Putamen (tissue), 1 donor: ENCODE measurements at places on chromosomes 3 and 15.

GRCh38 chr3:70393881-70394612 is 81.6 kb upstream of the MDFIC2 start:
- DNase-seq = no peak

DNA sequence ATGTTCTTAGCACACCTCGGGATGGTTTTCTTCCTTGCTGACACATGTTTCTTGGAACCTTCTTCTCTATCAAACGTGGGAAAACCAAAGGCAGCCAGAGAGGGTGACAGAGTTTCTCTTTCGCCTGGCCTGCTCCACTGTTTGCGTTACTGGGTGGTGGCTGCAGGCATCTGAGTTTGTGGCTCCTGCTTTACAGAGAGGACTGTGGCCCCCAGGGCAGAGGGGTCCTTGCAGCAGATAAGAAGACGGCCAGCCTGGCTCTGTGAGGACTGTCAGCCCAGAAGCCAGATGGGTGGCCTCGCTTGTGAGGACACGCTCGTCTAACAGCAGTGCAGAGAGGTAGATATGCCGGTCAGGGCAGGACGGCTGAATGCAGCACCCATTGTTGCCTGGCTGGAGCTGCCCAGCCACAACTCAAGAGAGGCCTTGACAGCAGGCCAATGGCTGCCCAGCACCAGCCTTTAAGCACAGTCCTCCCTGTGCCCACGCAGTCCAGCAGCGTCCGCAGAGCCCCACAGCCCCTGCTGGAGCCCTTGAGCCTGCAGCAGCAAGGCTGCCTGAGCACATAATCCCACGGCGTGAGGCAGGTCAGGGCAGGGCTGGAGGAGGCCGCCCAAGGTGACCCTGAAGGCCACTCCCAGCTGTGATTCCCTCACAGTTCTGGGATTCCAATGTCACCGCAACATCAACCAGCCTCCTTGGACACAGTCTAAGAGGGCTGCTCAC is 15.0 kb upstream of the SPTBN5 start:
- no peak for DNase-seq

GRCh38 chr3:102673271-102674115 is 238.7 kb downstream of the ZPLD1 start:
- DNase-seq = peak; percentile 66

- DNase-seq = no peak
Measured at GRCh38 chr15:41890050-41890690, 3.7 kb downstream of the SPTBN5 start.

DNA sequence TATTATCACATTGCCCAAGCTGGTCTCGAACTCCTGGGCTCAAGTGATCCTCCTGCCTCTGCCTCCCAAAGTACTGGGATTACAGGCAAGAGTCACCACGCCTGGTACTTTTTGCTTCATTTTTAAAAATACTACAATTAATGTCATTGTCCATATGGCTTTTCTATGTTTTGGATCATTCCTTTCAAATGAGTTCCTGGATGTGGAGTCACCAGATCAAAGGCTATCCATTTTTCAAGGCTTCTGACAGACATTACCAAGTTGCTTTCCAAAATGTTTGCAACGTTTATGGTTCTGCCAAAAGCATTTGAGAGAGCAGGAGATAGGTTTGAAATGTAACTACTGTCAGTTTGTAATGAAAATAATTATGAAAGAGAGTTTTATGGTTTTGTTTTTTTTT is 34.2 kb upstream of the BCL2L10 start:
- DNase-seq = no peak

GRCh38 chr3:71206305-71207165 is 377.0 kb downstream of the FOXP1 start:
- no peak for DNase-seq

DNA sequence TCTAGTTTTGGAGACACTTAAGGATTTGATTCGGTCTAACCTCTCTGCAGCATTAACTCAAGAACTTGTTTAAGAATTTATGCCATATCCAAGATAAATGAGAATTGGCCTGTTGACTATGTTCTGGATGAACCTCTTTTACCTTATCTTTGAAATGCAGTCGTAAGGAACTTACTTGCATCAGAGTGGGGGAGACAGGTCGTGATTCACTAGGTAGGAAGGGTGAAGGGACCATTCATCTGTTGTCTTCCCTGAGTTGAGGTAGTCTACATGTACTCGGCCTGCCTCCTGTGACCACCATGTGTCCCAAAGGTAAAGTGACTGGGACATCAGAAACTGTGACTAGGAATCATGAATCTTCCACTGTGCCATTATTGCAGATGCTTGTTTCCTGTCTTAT is 248.0 kb upstream of the P2RY1 start:
- DNase-seq = no peak

GRCh38 chr15:83486363-83486762 is 39.2 kb downstream of the SH3GL3 start:
- no peak for DNase-seq

DNA sequence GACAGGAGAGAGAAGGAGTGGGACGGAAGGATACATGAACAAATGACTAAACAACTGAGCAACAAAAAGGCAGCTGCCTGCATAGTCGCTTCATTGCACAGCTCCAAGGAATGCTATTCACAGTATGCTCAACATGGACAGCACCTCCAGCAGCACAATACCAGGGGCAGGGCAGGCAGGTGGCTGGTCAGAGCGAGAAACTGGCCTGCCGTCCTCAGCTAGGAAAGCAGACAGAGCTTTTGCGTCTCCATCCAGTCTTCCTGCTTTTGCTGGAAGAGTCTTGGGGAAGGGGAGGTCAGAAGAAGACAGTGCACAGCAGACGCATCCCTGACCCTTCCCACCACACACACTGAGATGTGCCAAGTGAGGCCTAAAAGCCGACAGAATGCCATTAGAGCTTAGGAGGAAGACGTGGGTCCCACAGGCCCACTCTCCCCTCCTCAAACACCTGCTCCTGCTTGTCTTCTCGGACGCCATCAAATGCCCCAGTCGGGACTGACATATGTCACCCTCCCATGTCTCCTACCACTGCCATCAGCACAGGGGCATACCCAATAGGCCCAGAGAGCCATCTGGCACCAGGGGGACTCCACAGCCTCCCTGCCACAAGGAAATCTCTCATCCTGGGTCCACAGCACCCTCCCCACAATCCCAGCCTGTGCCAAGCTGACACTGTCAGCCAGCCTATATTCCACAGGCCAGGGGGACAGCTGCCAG is 3.9 kb downstream of the RAB6B start:
- no peak for DNase-seq

GRCh38 chr15:89209057-89209456 is 12.3 kb downstream of the RLBP1 start:
- DNase-seq = no peak

DNA sequence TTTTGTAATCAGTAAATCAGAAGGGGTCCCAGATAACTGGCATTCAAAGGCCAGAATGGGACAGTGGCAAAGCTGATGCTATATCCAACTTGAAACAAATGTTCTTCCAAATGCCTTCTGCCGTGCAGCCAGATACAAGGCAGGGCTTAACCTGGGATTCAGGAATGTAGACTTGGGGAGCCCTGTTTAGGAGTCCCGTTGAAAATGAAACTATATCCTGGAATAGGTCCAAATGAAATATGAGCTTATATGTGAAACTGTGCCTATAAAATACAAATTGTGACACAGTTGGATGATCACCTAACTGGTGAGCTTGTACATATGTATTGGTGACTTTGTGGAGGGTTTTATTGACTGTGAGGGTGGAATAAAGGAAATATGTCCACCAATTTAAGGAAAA is 28.7 kb downstream of the FRMD4B start:
- DNase-seq = no peak

DNA sequence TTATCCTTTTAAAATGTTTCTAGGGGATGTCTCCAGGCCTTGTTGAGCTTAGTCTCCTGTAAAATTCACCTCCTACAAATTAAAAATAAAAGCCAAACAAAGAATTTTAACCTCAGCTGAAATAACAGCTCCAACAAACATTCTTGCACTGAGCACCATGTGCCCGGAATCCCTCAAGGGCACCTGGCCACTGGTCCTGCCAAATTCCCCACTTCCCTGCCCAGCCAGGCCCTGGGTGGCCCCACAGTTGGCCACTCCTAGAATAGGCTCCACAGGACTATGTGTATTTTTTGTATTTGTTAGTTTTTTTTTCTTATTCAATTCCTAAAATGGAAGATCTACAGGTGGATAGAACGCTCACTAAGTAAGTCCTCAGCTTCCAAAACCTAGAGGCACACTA is 33.1 kb upstream of the PLA2G4E start:
- no peak for DNase-seq

GRCh38 chr3:42148982-42149432 is 57.9 kb downstream of the TRAK1 start:
- peak; percentile 96 for DNase-seq

- peak; percentile 52 for DNase-seq
Measured at GRCh38 chr15:58247855-58248842, 110.0 kb downstream of the AQP9 start.

- DNase-seq = peak; percentile 71
Measured at GRCh38 chr3:14288177-14288788, 109.7 kb downstream of the LSM3 start.

DNA sequence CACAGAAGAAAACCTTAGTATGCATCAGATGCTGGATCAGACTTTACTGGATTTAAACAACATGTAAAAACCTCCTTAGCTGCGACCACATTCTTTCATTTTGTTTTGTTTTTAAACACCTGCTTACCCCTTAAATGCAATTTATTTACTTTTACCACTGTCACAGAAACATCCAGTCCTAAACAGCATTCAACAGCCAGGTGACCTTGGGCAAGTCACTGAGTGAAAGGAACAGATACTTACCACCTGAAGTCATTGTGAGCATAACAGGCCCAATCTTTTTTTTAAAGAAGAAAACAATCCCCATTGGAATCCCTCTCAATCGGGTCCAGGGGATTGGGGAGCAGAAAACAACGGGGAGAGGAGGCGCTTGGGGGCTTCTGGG is 390 bp downstream of the STARD5 start:
- DNase-seq = no peak

DNA sequence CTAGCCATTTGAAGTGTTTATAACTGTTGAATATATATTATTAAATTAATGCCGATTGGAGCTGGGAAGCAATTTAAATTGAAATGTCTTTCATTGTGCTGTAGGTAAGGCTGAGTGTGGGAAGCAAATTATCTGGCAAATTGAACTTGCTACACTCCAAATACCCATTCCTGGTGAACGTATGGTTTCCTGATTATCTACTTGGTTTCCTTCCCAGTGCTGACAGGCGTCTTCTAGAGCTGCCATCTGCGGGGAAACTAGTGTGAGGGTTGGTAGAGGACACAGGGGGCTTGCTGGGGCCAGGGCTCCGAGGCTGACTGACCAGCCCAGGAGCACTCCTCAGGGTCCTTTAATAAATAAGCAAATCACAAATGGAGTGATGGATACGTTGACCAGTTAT is 581.4 kb upstream of the LMCD1 start:
- peak; percentile 23 for DNase-seq

GRCh38 chr3:21826416-21826815 is 75.4 kb upstream of the ZNF385D start:
- no peak for DNase-seq

GRCh38 chr3:59481776-59482400 is 432.1 kb upstream of the CFAP20DC start:
- DNase-seq = no peak

GRCh38 chr15:48469271-48469670 is 138.0 kb downstream of the DUT start:
- DNase-seq = no peak

- DNase-seq = no peak
Measured at GRCh38 chr15:74519311-74519710, 21.7 kb upstream of the ARID3B start.

DNA sequence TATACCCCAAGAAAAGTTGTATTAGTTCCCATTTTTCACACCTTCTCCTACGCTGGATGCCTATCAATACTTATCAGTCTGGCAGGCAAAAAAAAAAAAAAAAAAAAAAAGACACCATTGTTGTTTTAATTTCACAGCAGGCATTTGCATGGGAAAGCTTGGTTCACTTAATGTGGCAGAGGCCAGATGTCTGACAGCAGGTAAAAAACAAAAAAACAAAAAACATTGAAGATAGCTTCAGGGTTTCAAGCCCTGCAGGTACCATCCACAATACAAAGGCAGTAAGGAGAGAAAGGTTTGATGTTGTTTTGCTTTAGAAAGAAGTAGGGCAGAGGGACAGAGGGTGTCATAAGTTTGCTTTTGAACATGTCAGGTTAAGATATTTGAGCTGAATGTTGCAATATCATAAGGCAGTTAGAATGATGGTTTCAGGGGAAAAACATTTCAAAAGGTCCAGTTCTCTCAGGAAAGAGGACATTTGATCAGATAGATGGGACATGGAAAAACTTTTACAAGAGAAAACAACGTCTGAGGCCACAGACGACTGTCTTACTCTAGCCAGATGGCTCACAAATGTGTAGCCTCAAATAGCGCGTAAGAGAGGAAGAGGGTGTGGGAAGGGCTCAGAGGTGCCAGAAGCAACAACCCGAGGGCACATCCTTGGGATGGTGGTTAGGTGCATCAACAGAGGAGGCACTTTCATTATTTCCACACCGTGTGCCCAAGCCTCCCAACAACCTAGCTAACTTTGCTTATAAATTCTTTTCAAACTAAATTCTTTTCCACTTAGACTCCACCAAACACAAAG is 25.7 kb downstream of the PCOLCE2 start:
- DNase-seq = no peak

DNA sequence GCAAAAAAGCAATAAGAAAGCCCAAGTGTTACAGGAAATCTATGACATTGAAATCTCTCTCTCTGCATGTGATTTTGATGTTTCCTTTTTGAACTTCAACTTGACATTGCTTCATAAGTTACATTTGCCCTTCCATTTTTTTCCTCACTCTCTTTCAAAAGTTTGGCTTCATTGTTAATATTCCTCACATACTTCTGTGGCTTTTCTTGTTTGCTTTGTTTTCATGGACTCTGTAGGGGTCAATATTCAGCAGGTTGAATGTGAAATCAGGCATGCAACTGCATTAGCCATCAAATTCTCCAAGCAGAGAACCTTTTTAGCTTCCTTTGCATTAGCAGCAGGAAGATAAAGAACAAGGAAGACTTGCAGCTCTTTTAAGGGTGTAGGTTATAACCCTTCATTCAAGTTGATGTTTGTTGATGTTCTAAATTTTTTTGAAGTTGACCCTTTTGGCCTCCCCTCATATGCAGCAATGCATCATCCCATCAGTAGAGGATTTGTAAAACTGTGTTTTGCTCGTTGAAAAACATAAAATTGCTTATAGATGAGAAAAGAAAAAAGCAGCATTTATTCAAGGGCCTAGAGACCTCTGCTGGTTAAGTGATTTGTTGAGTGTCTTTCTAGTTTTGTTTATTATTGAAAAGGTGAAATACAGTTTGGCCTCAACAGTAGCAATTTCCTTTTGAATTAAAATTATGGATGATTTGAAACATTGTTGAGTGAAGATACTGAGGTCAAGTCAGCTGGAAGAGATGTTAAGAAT is 211.4 kb downstream of the IL5RA start:
- DNase-seq = no peak

GRCh38 chr3:193905541-193906396 is 230.2 kb upstream of the HES1 start:
- DNase-seq = no peak

- no peak for DNase-seq
Measured at GRCh38 chr3:89467898-89468363, 360.5 kb downstream of the EPHA3 start.
